ENCODE measurements at places on chromosomes 7 and 10.

DNA sequence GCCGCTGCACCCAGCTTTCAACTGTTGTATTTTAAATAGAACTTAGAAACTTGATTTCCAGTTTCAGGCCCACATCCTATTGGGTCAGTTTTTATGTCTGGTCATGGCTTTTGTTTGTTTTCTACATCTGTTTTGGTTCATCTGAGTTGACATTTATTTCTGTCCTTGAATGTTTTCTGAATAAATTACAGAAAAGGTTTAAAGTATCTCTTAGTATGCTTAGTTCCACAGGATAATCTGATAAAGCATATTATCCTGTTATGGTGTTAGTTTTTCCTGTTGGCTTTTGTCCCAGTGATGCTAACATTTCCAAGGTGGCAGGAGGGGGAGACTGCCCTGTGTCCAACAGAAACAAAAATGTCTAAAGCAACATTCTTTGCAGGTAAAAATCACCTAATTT is 733.2 kb downstream of the INHBA start:
- DNase-seq, result no peak

DNA sequence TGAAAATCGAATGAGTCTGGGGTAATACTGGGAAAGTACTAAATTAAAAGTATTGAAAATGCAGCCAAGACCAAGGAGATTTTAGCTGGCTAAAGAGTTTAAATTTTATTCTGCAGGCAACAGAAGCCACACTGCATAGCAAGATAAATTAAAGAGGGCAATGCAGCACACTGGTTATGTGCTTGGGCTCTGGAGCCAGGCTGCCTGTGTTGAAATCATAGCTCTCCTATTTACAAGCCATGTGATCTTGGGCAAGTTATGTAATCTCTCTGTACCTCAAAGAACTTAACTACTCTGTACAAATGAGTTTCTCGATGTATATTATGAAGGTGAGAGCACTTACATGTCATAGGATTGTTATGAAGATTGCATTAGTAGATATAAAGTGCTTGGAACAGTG is 9.9 kb downstream of the SLC25A13 start:
- no peak for DNase-seq

DNA sequence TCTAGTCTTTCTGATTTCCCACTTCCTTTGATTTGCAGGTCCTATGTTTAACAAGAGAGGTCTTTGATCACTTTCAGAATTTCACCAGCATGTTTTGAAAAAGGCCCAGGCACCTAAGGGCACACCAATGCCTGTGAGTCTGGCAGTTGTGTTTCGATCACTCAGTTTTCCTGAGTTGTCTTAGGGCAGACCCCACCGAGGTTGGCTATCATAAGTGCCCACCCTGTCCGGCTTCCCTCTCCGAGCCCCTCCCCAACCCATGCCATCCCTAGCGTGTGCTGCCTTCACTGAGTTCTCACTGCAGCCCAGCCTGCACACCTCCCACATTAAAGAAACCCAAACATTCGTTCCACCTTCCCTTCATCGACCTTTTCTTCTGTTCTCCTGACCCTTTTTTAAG is 257.9 kb downstream of the GRID1 start:
- no peak for DNase-seq

GRCh38 chr7:106246902-106247711 is 37.7 kb downstream of the NAMPT start:
- no peak for DNase-seq

DNA sequence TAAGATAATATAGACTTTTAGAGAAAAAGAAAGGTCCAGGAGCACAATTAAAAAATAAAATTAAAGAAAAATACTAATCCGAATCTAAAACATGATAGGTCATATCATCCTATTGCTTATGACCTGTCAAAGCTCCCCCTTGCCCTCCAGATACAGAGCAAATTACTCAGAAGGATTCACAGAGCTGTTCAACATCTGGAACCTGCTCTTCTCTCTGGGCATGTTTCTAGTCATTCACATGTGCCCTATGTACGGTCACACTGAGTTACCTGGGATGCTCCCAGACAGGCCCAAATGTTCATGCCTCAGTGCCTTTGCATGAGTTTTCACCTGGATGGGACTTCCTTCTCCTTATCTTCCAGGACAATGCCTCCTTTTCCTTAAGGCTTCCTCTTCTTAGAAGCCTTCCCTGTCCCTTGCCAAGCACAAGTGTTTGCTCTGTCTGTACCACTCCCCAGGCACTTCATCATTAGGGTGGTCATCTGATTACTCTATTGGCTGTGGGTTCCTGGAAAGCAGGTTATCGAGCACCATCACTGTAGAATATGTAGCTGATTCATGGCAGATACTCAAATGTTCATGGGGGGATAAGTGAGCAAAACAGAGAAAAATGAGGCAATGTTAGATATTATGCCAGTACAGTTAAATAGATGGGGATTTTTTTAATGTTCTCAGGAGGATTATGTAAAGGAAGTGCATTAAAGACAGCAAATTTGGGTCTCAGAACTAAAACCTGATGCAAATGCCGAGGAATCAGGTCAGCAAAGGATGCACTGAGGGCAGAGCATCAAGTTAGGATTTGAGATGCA is 12.0 kb upstream of the AOAH start:
- DNase-seq, result no peak

DNA sequence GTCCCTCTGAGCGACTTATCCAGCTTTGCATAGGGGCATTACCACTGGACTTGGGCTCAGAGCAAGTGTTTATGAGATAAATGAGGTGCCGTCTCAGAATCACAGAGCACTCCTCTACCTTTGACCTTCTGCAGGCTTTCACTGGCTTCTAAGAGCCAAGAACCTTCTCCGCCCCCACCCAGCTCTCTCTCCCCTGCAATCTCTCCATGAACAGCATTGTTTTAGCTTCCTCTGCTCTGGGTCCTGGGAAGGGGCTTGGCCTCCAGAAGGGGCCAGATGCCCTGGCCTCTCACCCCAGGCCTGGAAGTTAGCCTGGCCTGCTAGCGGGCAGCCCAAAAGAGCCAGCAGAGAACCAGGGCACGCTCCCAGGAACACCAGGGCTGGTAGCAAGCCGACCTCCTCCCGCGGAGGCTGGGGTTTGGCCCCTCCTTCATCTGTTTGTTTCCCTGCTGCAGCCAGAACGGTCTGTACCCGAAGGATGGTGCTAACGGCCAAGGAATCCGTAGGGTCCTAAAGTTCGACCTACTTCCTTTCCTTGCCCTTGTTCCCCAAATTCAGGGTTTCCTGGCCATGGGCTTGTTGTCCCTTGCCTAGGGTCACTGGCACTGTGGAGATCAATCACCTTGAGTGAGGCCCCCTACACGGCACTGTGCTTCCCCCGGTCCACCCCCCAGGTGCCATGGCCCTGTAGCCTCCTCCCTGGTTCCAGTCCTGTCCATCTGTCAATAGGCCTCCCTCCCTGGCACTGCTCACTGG is 18.7 kb upstream of the DDIT4 start:
- no peak for DNase-seq

DNA sequence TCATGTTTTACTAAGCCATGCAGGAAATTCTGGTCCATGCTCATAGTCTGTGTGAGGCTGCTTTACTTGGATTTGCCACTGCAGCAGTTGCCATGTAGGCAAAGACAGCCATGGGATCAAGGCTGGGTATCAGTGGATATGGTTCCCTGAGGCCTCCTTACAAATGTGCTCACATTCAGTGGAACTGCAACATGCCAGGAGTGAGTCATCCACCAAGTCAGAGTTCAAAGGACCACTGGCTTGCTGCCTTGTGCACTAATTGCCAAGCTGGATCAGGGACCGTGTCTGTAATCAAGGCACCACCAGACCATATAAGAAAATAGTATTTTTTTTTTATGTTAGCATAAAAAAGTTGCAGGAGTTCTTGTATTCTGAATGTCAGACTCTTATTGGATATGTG is 101.0 kb downstream of the CDCA7L start:
- DNase-seq, result no peak

DNA sequence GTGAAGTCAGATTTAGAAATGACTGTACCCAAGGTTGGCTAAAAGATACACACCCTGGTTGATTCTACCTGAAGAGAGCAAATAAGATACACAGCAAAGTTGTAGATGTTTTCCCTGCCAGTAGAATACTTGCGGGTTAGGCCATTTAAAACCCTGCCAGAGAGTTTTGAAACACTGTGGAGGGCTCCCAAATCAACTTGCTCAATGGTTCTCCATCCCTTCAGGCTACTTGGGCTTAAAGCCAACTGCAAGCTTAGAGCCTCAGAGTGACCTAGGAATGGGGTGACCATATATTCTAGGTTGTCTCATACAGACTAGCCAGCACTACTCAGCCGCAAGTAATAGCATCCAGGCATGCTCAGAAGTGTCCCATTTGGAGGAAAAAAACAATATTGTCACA is 10.0 kb downstream of the CAV1 start:
- no peak for DNase-seq

DNA sequence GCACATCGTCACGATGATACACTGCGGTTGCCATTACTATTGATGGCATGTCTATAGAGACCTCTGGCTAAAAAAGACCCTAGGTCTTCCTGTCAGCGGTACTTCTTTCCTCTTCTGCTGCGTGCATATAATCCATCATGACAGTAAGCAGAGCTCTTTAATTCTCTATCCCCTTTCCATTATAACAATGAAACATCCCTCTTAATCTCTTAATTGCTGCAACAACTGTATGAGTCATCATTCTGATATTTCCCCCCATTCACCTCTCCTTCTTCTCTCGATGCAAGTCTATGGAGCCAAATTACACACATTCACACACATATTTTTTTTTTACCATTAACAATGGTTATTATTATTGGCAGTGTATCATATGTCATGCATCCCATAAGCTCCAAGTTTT is 45.2 kb upstream of the AKR1E2 start:
- DNase-seq, result no peak

GRCh38 chr7:70354409-70355169 is 756.3 kb downstream of the AUTS2 start:
- DNase-seq, result no peak

GRCh38 chr10:37566332-37566731 is 291.1 kb downstream of the ZNF248 start:
- DNase-seq, result no peak

- DNase-seq, result no peak
Observed at GRCh38 chr10:117432866-117433265, 57.6 kb upstream of the PDZD8 start.

- DNase-seq, result no peak
Observed at GRCh38 chr7:157682064-157682945, 345.5 kb downstream of the DNAJB6 start.

DNA sequence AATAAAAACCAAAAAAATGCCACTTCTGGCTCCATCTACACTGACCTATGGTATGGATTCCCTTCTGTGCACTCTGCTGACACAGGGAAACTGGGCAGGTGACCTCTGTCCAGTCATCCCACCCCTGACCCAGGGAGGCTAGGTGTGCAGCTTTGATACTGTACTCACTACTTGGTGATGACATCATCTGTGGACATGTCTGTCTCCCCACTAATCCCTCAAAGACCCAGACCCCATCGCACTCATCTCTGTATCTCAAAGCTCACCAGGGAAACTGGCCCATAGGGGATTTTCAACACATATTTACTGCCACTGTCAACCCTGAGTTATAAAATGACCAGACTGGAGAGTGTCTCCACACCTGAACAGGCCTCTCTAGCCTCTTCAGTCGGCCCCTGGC is 10.6 kb downstream of the SGMS1 start:
- no peak for DNase-seq

- DNase-seq, result no peak
Observed at GRCh38 chr10:33448421-33449140, 114.1 kb upstream of the NRP1 start.

GRCh38 chr10:43703286-43703685 is 54.6 kb upstream of the ZNF32 start:
- DNase-seq, result no peak

GRCh38 chr10:62492012-62492869 is 118.1 kb downstream of the ZNF365 start:
- no peak for DNase-seq

DNA sequence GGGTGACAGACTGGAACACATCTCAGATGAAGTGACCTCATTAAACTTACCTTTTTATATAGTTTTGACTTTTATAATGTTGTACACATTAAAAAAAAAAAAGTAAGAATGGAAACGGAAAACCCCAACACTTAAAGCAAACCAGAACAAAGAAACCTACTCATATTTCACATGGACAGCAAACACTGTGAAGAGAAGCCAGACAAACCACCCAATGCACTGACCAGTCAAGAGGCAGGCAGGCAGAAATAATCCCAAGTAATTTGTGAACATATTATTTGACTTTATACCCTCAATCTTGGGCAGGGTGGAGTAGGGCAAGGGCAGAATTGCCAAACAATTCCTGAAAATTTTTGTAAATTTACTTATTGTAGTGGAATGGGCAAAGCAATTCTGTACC is 39.8 kb downstream of the WAPL start:
- DNase-seq, result no peak

DNA sequence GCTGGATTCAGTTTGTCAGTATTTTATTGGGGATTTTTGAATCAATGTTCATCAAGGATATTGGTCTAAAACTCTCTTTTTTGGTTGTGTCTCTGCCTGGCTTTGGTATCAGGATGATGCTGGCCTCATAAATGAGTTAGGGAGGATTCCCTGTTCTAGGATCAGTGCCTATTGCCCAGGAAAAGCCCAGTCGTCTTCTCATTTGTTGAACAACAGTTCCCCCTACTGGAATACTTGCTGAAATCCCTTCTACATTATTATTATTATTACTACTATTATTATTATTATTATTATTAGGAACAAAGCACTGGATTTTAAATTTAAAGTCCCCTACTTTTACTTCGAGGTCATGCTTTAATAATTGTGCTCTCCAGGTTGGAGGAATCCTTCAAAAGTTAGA is 528.9 kb downstream of the MAGI2 start:
- DNase-seq, result no peak

DNA sequence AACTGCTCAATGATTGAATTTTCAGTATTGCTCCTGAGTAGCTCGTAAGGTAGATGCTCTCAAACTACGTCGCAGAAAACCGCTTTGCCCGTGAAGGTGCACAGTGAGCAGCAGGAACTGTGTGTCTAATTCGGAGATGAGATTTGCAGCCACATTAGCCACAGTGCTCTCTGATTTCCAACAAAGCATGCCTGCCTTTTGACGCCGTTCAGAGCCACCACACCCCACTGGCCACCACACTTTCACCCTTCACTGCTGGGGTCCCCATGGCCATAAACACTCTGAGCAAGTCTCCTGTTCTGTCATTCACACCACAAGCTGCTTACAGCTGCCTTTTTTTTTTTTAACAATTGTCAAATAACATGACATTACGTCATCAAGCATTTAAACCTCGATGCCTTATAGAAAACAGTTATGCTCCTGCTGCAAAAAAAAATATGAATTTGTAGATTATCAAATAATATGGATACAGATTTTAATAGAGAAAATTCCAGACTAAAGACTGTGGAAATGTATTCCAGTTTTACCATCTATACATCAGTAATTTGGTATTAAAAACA is 578.8 kb upstream of the PFKP start:
- no peak for DNase-seq

DNA sequence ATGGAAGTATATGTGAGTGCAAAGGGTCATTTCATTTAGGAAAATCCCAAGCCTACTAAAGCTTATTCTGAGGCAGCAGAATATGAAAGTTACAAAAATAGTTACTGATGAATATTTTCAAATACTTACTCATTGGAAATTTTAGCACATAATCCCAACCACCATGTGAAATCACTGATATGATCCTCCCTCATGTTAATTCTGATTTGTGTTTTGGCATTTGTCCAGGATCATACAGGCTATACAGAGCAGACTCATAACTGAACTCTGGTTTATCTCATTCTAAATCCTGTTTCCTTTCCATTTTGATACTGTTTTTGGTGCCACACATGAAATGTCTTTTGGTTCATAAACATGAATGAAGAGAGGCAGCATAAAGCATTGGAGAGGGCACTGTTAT is 3.4 kb upstream of the FAM24B start:
- DNase-seq, result no peak

- DNase-seq, result no peak
Observed at GRCh38 chr7:15215616-15216015, 313.1 kb upstream of the DGKB start.

GRCh38 chr10:130763491-130763890 is 548.0 kb downstream of the TCERG1L start:
- DNase-seq, result no peak
